ENCODE measurements at places on chromosomes 4 and X. TPM values are rescaled to one million over a fixed set of nuclear protein-coding genes. Genes with fewer than 3 reads are reported as not detected.

Gene EFHC2
- 0.17 TPM for total RNA-seq

Gene SLIT2
- total RNA-seq, result 2.8 TPM

DNA sequence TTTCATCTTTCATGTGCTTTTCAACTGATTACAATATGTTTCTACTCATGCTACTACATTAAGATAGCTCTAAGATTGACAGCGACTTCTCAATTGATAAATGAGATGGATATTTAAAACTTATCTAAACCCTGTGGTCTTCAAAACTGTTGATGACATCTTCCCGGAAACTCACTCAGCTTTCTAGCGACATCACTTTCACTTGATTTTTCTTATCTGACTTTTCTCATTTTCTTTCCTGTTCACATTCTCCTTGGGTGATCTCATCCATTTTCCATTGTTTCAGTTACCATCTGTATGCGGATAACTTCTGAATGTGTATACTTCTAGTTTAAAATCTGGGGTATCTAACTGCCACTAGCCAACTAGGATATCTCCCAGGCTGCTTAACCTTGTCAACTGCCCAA lies 3.1 kb downstream of the POLR2B start:
- DNase-seq, result no peak

GRCh38 chr4:104818579-104818978 lies 323.9 kb upstream of the CXXC4 start:
- no peak for DNase-seq

- DNase-seq, result no peak
These were observed 66.1 kb downstream of the SOWAHB start for GRCh38 chr4:76831711-76832373.

GRCh38 chrX:12332786-12333347 lies 194.6 kb downstream of the FRMPD4 start:
- DNase-seq, result no peak

GRCh38 chr4:159144112-159144694 lies 41.3 kb downstream of the RAPGEF2 start:
- DNase-seq, result peak; percentile 31

Data from LHCN-M2 (cell line).